Progenitor cell of endocrine pancreas (in vitro differentiated cells): ENCODE measurements at places on chromosomes 2 and 18.

GRCh38 chr2:219460424-219460926 lies 25.8 kb downstream of the SPEG start:
- no peak overlapping the region for H3K27ac ChIP-seq
- no peak overlapping the region for H3K4me3 ChIP-seq
- peaks cover 4% of the 10 kb centered on the region for H3K4me1 ChIP-seq
- H3K36me3 ChIP-seq, result no peaks in the 10 kb centered on the region

DNA sequence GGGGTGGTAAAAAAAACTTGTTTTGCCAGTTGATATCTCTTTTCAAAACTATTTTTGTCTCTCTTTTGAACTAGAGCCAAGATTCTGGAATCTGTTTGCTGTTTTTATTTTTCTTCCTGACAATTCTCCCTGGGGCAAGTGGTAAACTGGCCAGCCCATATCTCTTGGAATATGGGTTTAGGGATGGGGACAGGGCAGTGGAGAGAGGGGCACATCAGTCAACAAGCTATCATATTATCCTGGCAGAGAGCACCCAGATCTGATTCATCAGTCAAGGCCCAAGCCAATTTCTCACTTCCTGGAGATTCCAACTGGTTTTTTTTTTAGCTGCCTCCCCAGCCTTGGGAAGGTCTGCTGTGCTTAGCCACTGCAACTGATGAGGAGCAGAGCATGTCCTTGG lies 52.3 kb downstream of the ARHGAP28 start:
- DNase-seq, result no peak
- H3K4me1 ChIP-seq, result peaks cover 52% of the 10 kb centered on the region
- peak overlapping the region; percentile 88 for H3K27ac ChIP-seq

- DNase-seq, result no peak
- H3K27ac ChIP-seq, result no peak overlapping the region
- H3K4me1 ChIP-seq, result no peaks in the 10 kb centered on the region
Measured at GRCh38 chr2:100140582-100140981, 1.8 kb downstream of the AFF3 start.

- no peaks in the 10 kb centered on the region for H3K36me3 ChIP-seq
- H3K27ac ChIP-seq, result no peak overlapping the region
- H3K4me3 ChIP-seq, result no peak overlapping the region
- DNase-seq, result no peak
- peaks cover 1% of the 10 kb centered on the region for H3K4me1 ChIP-seq
- peaks cover 2% of the 10 kb centered on the region for H3K27me3 ChIP-seq
Measured at GRCh38 chr18:37742436-37742835, 176.8 kb upstream of the CELF4 start.

DNA sequence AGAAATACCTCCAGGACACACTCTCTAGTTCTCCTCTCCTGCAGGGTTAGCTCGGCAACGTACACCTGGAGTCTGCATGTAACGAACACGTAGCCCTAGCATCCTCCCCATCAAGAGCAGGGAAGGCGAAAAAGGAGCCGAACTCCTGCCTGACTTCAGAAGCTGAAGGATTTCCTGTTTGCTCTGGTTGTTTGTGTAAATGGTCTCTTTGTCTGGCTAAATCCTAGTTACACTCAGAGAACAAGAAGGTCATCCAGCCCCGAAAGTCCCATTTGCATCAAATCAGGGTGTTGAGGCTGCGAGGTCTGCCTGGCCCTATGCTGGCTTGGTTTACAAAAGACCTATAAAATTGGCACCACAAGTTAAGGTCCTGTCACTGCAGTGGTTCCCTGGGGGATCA lies 66.4 kb upstream of the POMC start:
- no peaks in the 10 kb centered on the region for H3K27me3 ChIP-seq
- H3K4me3 ChIP-seq, result no peak overlapping the region
- H3K36me3 ChIP-seq, result peaks cover 29% of the 10 kb centered on the region
- no peaks in the 10 kb centered on the region for H3K4me1 ChIP-seq
